Ovary (tissue), 10 donors: ENCODE measurements at places on chromosomes 4 and X.

- DNase-seq, result no peak
Observed at GRCh38 chr4:140071806-140072205, 82.2 kb downstream of the MAML3 start.

GRCh38 chrX:137426695-137427425, 139.1 kb upstream of the ZIC3 start:
- no peak for DNase-seq

GRCh38 chr4:98248934-98249333, 12.2 kb upstream of the RAP1GDS1 start:
- DNase-seq, result no peak

- DNase-seq, result no peak
Observed at GRCh38 chr4:48681856-48682255, 98.2 kb downstream of the FRYL start.

DNA sequence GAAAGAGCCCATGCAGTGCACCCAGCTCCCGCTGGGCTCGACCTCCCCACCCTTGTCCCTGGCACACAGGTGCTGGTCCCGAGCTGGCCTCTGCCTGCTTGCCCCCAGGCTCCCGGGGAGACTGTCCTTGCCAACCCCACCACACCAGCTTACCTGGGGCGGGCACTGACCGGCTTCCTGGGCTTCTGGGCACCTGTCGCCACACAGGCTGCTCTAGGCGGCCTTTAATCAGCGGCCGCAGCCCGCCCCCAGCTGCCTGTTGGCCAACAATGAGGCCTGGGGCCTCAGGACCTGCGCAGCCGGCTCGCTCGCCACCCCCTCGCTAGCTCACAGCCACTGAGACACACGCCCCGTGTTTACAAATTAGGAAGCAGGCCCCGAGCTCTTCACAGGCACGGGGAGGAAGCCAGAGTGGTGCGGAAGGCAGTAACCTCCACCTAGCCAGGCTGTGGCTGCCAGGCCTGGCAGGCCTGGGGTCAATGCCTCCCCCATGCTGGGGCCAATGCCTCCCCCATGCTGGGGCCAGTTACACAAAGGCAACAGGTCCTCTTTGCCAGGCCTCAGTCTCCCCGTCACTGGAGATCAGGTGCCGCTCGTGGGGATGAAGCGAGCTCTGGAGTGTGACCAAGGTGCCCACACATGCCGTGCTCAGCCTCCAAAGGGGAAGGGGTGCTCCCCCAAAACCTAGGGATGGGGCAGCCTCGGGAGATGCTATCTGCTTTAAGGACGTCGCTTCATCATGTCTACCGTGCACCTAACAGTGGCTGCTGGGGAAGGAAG, at the start of gene TREX2:
TREX2 (minus strand) TSS at position 201 of the 780 bp plus-strand sequence. CDS start 626 bp downstream, outside the sequence.
- DNase-seq, result no peak

GRCh38 chrX:10482261-10482660, 138.1 kb downstream of the MID1 start:
- DNase-seq, result no peak

- no peak for DNase-seq
Observed at GRCh38 chr4:110085131-110085530, 113.3 kb downstream of the ELOVL6 start.

DNA sequence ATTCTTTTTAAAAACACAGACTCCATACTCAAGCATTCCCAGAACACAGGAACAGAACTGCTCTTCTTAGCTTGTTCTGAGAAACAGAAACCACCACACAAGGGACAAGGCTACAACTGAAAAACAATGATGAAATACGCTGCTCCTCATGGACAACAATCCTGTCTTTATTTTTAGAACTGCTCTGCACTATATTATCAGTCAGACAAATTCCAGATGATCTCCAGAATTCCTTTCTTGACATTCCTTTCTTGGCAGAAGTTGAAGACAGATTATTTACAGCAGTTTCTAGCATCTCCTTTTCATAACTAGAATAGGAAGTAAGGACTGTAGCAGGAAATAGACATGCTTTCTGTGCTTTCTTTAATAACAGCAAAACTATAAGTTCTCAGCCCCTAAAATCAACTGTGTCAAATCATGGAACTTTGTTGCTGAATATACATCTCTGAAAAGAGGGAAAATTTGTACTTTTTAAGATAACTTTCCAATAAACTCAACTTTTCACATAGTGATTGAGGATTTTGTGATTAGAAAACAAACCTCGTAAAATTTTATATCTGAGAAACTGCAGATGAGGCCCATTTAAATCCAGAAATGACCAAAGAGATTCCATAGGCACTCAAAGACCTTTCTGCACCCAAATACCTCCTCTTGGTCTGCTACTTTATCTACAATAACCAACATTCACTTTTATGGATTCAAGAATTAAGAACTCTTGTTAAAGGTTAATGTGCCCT, 35.9 kb downstream of the ANTXR2 start:
- DNase-seq, result no peak

GRCh38 chr4:100106982-100107381, 83.3 kb downstream of the DDIT4L start:
- DNase-seq, result no peak

DNA sequence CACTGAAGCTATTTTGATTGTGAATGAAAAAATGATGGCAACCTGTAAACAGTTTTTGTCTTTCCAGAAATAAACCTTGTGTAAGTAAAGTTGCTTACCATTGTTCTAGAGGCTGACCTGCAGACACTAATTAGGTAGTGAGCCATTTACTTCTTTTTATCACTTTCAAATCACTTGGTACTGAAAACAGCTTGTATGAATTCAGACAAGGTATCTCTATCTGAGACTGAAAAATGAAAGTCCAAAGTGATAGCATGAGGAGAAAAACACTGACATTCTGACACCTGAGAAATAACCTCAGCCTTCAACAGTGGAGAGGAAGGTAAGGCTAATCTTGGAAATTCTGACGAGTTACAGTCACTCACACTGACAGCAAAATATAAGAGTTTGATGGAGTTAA, 238.8 kb downstream of the GPC3 start:
- no peak for DNase-seq

DNA sequence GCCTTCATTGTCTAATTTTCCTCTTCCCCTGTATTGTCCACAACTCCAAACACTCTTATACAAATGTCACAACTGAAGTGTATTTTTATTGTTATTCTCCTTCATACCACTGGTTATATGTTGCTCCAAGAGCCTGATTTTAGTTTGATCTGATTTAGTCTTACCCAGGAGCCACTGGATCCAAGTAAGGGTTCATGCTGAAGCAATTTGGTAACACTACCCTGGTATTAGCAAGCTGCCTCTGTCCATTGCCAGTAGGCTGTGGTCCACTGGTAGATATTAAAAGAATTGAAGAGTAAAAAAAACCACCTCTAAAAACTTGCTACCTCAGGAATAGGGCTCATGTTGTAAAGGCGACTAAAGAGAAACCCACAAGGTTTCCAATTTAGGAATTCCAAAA, 41.2 kb downstream of the AMOT start:
- no peak for DNase-seq
